ENCODE measurements at places on chromosomes 2 and 18.

GRCh38 chr2:36339607-36340218 is 15.9 kb upstream of the CRIM1 start:
- no peak for DNase-seq

GRCh38 chr2:62219407-62220159 is 23.7 kb downstream of the B3GNT2 start:
- no peak for DNase-seq

DNA sequence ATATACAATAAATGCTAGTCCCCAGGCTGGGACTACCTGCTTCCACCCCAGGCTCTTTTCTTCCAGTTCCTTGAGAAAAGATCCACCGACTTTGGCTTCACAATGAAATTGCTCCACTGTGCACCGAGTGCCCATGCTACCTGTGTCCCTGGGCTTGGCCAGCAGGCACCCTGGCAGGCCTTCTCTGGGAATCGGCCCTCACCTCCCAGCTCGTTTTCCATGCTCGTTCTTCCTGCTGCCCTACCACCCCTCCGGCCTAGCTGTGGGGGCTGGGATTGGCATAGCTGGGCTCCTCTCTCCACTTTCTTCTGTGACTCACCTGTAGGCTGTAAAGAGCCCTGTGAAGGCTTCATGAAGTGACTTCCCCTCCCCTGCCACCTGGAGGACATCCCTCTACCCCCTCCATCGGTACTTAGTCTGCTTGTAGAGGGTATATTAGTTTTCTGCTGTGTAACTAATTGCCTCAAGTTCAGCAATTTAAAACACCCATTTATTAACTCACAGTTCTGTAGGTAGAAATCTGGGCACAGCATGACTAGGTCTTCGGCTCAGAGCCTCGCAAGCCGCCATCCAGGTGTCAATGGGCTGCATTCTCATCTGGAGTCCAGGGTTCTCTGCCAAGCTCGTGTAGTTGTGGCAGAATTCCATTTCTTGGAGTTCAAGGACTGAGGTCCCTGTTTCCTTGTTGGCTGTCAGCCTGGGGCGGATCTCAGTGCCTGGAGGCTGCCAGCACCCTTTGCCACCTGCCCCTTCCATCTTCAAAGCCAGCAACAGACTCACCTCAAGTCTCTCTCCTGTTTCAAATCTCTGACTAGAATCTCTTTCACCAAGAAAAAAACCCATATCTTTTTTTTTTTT is 57.6 kb downstream of the DPYSL5 start:
- no peak for DNase-seq

GRCh38 chr2:105789745-105790460 is 45.2 kb downstream of the NCK2 start:
- no peak for DNase-seq

DNA sequence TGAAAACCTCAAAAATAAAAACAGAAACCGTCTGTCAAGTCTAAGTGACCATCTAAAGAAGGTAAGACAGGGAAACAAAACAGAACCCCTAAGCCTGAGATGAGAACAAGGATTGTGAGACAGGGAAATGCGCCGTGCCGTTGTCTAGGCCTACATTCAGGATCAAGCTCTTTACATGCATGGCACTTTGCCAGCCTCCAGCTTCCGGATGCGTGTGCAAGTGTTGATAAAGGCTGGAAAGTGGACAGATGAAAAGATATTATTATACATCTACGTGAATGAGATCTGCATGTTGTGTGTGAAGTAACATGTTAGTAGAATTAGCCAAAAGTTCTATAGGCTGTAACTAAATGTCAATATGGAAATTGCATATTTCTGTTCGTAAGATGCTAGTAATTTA is 28.6 kb upstream of the TMEM87B start:
- no peak for DNase-seq

GRCh38 chr2:106885971-106886915 is at the start of gene ST6GAL2:
TSS of gene ST6GAL2 (minus strand) at chr2:106886167. CDS start at chr2:106843977, 42,190 bp downstream.
- DNase-seq = peak; percentile 71

GRCh38 chr18:4986066-4986465 is 211.0 kb downstream of the AKAIN1 start:
- DNase-seq = no peak

DNA sequence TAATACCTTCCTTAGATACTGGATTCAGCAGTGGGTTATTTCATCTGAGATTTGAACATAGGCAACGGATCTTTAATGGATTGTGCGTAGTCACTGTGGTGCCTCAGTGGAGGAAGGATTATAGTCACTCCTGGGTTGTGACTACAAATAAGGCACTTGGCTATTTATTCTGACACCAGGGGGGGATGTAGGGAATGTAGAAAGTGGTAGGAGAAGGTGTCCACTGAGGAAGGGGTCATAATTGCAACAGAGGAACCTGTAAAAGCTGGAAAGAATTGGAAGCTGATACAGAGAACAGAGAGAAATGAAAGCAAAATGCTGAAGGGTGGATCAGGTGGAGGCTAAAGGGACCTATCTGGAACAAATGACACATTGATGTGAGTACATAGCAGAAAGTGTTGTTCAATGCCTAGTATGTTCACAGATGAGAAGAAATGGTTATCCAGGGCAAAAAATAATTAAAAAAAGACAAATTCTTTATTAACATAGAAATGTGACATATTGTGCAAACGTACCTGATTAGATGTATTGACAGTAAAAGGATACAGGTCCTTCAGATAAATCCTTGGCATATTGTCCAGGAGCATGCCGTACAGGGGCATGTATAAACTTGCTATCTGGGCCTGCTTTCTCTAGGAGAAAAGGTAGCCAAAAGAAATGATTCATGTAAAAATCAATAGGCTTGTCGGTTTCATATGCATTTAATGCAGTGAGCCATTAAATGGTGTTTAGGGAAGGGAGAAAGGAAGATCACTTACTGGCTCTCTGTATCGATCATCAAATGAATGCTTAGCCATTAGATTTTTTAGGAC is 91.2 kb upstream of the CCDC195 start:
- DNase-seq = no peak

- DNase-seq = no peak
These were observed 108.5 kb downstream of the DDX1 start for GRCh38 chr2:15700131-15700530.

GRCh38 chr2:41703123-41703522 is 344.7 kb upstream of the PKDCC start:
- DNase-seq = no peak

- no peak for DNase-seq
These were observed 1.6 kb downstream of the KANSL1L start for GRCh38 chr2:210169516-210170195.

- no peak for DNase-seq
These were observed 17.8 kb upstream of the SMAD7 start for GRCh38 chr18:48968412-48969215.

- DNase-seq = no peak
These were observed 41.1 kb upstream of the CCDC150 start for GRCh38 chr2:196598412-196598811.

DNA sequence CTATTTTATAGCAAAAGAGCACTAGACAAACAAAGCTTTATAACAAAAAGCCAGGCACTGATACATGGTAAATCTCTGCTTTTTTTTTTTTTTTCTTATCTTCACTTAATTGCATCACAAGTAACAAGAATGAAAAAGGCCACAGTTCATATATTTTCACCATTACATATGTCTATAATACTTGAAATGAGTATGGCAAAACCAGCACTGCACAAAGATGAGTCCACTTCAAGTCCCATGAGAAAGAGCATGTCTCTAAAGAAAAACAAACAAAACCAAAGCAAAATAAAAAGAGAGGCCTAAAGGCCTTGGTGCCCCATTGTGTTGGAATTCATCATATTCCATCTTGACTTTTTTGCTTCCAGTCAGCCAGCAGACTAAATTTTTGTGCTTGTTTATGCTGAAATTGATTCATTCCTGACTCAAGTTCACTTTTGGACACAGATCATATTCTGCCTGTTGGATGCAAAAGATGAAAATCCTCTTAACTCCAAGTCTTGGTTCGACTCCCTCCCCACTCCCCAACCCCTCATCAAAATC is 264.9 kb upstream of the CCDC68 start:
- DNase-seq = no peak

GRCh38 chr2:161369311-161369710 is 46.8 kb upstream of the TBR1 start:
- no peak for DNase-seq

DNA sequence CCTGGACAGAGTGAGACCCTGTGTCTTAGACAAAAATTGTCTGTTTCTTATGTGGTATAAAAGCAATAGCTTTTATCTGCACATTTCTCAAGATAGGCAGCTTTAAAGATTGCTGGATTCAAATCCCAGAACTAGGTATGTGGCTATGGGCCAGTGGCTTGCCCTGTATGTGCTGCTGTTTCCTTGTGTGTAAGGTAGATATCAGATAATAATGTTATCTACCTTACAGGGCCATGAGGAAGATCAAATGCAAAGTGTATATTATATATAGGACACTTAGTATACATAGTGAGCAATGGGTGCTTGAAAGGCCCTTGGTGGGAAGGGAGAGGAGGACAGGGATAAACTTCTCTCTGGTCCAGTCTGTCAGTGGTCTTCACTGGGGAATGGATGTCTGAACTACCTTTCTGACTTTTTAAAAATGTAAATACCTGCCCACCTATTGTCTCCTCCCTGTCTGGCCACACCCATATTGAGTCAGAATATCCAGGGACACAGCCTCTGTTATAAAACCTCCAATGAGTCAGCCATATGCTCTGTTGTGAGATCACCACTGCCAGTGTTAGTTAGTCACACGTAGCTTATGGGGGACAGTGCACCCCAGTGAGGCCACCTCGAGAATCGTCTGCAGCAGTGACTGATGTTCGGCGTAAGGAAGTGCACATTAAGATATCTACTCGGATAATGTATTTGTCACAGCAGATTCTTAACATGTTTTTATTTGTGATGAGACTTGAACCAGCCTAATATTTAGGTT is 383.4 kb downstream of the PTPRM start:
- peak; percentile 45 for DNase-seq

GRCh38 chr2:105504459-105504858 is 105.6 kb upstream of the FHL2 start:
- no peak for DNase-seq

DNA sequence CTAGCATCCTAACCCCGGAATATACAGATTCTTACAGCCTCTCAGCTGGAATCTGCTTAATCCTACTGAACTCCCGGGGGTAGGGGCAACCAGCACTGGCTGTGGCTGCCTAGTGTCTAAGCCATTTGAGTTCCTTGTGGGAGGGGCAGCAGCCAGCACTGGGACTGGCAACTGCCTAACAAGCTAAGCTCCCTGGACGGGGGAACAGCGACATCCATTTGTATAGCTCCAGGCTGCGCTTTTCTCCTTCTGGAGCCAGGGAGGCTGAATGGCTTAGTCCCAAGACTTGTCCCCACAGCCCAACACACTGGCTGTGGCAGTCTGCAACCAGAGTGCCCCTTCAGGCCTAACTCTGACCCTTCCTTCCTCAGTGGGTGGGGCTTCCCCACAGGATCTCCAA is 787.2 kb downstream of the METTL4 start:
- DNase-seq = no peak

- DNase-seq = no peak
These were observed 38.5 kb downstream of the GORASP2 start for GRCh38 chr2:170967553-170967952.

GRCh38 chr2:12890481-12890991 is 173.8 kb downstream of the TRIB2 start:
- no peak for DNase-seq

DNA sequence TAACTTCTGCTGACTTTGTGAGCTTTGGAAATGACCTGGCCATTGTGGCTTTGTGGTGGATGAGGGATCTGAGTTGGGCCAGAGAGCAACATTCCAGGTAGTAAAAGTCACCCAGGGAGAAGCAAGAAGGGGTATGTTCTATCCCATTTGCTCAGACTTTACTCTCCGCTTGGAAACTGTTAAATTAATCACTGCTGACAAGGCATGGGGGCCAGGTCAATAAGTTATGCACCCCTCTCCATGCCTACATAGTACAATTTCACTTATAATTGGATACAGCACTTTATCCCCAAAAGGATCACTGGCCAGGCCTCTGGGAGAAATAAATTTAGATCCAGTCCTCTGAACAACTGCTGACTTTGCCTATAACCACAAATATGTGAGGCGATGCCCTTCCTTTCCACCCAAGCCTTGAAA is 92.1 kb downstream of the RPRM start:
- no peak for DNase-seq

- DNase-seq = no peak
These were observed 217.0 kb downstream of the MBD5 start for GRCh38 chr2:148237911-148238310.

GRCh38 chr2:67055387-67056304 is 341.5 kb upstream of the ETAA1 start:
- DNase-seq = no peak

DNA sequence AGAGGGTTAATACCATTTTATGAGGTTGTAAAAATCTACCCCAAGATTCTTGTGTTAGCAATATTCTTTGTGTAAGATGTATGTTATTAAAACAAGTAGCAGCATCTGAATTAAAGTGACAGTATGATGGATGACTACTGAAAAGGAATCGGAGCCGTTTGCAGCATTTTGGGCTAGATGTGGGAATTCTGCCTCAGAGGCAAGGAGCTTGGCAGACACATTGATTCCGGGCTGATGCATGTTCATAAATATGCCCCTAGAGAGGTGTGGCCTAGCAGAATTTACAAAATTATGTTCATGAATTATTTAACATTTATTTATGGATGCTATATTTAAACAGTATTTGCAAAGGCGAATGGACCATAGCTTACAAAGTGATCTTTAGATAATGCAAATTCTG is 389.0 kb upstream of the ETAA1 start:
- no peak for DNase-seq

DNA sequence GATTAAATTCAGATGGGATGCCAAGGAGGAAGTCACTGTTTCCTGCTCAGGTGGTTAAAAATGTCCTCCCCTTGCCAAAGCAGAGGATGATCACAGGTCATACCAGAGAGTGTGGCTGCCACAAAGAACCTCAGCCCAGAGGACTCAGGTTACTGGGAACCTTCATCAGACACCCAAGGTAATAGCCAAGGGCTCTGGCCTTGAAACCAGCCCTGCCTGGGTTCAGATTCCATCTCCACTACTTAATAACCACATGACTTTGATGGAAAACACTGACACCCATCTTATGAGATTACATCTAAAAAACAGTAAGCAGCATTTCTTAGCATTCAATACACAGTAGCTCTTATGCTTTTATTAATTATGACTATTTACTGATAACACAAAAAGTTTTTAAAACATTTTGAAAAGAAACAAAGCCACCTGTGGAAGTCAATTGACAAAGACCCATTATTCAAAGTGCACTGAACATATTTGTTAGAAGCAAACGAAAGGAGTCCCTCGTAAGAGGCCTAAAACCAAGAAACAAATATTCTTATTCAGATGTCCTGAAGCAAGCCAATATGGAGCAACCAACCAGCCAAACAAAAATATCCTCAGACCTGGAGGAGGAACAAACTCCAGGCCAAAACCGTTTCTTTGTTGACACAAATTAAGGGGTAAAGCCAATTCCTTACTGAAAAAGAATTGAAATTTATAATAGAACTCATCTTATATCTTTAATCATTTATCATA is 241.5 kb downstream of the RNF152 start:
- no peak for DNase-seq

DNA sequence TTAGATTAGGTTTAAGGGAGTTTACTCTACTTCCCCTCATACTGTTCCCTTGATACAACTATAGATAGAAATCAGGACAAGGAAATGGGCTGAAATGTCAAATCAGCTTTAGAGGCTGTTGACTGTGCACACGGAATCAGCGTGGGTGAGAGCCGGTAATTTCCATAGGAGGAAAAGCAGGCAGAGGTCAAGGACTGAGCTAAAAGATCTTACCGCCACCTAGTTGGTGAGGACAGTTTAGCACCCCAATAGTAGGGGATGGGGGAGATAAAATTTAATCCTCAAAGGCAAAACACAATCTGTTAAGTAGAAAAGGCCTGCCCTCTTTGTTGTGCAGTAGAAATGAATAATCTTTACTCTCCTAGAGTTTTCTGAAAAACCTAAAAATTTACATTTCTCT is 1154.5 kb upstream of the CHAC2 start:
- DNase-seq = peak; percentile 12

GRCh38 chr2:168149986-168150385 is 97.4 kb downstream of the STK39 start:
- no peak for DNase-seq

All from stomach (tissue), 19 donors.